ENCODE measurements at places on chromosomes 4 and X.
A peak's percentile ranks its signal among the peaks of the same experiment; 100 is the strongest.

- DNase-seq: no peak
These were observed 76.3 kb upstream of the ADRA2C start for GRCh38 chr4:3689576-3690550.

GRCh38 chr4:35151816-35152572 lies 1092.3 kb downstream of the ARAP2 start:
- DNase-seq: no peak

DNA sequence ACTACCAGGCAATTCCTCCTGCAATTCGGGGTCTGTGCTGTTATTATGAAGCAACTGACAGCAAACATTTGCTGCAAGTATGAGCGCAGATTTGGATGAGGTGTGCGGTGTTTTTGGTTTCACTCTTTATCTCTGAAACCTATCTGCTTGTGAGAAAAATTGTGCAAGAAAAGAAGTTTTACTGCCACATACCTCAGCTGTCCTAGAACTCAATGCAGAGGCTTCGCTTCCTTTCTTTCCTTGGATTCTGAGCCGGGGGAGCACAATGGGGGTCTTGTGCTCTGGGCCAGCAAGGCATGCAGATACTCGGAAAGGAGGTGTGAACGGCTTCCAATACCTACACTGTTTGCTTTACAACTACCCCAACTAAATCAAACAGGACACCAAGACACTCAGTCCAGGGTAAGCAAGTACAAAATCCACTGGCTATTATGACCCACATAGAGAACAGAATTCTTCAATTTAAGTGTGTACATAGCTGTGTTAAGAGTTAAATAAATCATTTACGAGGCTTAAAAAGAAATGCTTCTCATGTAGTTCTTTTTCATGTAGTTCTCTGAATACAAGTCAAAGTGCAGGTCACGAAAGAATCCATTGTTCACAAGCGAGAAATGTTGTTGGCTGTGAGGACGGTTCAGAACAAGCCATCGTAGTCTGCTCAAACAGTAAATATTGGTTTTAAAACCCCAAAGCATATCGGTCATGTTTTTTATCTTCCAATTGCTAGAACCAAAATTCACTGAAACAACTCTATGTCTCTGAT lies 1.1 kb downstream of the SORBS2 start:
- DNase-seq: peak; percentile 36

- peak; percentile 13 for DNase-seq
These were observed 117.9 kb downstream of the COL25A1 start for GRCh38 chr4:109184491-109184961.

GRCh38 chr4:169226565-169226964 lies 44.2 kb downstream of the SH3RF1 start:
- no peak for DNase-seq

DNA sequence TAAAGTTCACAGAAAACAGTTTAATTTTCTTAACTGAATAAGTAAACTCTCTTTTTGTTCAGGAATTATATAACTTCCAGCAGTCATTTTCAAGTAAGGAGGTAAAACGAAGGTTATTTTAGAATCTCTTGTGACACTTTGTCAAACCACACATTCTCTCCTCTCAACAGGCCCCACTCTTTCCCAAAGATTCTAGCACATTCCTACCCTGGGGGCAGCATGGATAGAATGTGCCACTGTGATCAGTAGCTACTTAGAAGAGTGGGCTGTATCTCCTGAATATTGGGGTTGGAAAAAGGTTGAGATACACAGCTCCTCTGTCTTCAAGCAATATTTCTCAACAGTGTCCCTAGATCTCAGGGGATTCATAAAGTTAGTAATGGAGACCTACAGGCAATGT lies 157.6 kb downstream of the EMCN start:
- DNase-seq: no peak

DNA sequence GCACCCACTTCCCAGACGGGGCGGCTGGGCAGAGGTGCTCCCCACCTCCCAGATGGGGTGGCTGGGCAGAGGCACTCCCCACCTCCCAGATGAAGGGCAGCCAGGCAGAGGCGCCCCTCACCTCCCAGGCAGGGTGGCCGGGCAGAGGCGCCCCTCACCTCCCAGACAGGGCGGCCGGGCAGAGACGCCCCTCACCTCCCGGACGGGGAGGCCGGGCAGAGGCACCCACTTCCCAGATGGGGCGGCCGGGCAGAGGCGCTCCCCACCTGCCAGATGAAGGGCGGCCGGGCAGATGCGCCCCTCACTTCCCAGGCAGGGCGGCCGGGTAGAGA lies 61.2 kb downstream of the UPRT start:
- DNase-seq: no peak

- DNase-seq: no peak
These were observed 138.2 kb upstream of the AADAT start for GRCh38 chr4:170227928-170228327.

- peak; percentile 63 for DNase-seq
These were observed 58.0 kb downstream of the RHOH start for GRCh38 chr4:40254608-40255392.

DNA sequence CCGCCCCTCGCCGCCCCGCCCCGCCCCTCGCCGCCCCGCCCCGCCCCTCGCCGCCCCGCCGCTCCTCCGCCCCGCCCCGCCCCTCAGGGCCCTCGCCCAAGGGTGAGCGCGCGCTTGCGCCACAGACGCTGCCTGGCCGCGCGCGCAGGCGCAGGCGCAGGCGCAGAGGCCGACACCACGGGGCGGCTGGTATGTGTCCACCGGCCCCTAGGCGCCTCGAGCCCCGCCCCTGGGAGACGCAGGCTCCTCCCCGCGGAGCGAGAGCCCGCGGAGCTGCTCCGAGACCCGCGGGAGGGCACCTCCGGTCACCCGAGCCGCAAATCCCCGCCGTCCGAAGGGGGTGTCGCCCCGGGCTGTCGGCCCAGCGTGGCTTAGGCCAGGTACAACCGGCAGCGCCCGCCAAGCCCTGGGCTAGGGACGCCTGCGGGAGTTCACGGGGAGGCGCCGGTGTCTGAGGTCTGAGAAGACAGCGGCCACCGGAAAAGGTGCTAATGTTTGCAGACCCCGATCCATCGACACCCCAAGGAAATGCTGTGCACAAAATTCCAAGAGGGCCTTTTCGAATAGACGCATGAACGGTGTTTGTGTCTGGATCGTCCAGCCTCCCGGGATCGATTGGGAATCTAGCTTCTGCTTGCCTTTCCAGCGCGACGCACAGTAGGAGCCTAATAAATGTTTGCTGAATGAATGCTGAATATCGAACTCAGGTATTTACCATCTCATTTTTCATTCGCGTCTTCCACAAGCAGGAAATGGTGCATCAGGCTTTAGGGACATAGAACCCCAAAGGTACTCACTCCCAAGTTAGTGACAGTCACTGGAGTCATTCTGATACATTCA lies 473 bp upstream of the CCNQ start:
- peak; percentile 96 for DNase-seq

- DNase-seq: no peak
These were observed 830.8 kb upstream of the POU3F4 start for GRCh38 chrX:82677286-82677685.

- DNase-seq: no peak
These were observed 82.2 kb downstream of the CC2D2A start for GRCh38 chr4:15551740-15552446.

DNA sequence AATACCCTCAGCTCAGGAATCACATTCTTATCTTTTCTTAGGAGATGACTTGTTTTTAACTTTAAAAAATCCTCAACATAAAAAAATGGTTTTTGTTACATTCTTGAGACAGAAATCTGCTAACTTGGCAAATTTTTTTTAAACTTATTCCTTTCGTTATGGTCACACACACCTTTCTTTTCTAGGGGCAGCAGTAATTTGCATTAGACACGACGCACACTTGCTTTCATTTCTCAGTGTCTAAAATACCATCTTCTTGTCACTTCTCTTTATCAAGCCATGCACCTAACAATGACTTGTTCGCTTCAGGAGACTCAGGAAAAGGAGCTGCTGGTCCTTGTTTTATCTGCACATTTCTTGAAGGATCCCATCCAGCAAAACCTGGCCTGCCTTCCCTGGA lies 112.6 kb upstream of the TBL1X start:
- DNase-seq: no peak

DNA sequence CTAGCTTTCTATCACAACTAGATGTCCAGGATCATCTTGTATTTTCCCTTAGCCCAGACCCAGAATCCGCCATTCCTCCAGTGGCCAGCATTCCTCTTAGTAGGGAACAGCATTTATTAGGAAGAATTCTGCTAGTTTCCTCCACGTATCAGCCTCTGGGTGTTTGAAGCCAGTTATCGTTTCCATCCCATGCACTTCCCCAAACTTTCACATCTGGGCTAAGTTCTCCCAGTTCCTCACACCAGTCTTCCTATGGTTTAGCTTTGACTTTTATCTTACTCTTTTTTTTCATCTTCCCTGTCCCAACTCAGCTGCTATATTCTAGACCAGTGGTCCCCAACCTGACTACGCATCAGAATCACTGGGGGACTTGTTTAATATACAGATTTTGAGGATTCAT lies 53.5 kb upstream of the PRSS48 start:
- DNase-seq: no peak

- peak; percentile 74 for DNase-seq
These were observed 28.4 kb downstream of the GUCY1B1 start for GRCh38 chr4:155787113-155787710.

GRCh38 chrX:66163447-66163846 lies 600 bp upstream of the HEPH start:
- no peak for DNase-seq

DNA sequence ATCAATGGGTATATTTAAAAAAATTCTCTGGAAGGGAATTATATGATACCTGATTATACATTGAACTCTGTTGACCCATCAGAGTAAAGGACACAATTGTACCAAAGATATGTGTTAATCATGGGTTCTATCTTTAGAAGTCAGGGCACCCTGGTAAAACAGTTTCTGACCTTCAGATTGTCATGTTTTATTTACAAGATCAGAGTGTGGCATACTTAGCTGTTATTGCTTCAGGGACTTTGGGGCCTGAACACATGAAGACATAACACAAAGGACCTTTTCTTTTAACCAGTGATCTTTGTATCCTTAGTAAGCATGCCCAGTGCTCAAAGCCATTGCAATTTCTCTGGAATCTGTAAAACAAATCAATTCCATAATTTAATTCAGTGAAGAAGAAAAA lies 204.8 kb upstream of the RPS6KA3 start:
- DNase-seq: no peak

DNA sequence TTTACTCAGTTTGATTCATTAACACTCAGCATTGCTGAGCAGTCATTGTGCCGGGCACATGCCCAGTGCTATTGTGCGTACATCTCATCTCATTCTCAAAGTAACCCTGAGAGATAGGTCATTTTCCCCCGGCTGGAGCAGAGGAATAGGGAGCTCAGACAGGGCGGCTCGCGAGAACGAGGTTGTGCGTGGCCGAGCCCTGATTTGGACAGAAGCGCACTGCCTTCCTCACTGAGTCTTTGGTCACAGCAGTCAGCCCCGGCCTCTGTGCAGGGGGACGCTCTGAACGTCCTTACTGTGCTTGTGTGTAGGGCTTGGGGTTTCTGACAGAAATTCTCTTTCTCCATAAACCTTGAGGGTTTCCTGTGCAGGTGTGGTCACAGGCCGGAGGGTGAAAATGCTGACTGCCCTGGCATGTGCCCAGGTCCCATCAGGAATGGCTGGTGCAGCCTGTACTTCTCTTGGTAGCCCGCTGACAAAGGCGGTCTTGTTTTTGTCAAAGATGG lies 39.5 kb downstream of the NOP14 start:
- DNase-seq: no peak

DNA sequence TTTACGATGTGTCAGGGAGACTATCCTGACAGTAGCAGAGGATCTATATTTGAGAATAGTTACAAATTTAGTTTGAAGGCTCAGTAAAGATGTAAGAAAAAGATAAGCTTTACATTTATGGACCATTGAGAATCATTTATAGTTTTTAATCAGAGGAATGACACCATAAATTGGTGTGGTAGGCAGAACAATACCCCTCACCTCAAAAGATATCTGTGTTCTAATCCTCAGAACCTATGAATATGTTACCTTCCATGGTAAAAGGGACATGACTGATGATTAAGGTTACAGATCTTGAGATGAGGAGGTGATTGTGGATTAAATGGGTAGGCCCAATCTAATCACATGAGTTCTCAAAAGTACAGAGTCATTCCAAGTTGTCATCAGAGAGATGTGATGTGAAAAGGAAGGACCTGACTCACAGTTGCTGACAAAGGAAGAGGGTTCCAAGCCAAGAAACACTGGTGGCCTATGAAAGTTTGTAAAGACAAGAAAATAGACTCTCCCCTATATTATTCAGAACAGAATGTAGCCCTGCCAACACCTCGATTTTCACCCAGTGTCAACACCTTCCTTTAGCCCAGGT lies 27.0 kb downstream of the EREG start:
- no peak for DNase-seq

DNA sequence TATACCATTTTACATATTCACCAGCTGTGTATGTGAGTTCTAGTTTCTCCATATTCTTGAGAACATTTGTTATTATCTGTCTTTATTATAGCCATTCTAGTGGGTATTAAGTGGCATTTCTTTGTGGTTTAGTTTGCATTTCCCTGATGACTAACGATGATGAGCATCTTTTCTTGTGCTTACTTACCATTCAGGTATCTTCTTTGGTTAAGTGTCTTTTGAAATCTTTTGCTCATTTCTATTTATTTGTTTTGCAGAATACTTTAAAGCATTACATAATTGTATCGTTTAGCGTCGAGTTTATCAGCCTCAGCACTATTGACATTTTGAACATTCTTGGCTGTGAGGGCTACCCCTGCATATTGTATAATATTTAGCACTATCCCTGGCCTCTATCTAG lies 85.4 kb downstream of the FRMPD4 start:
- no peak for DNase-seq

DNA sequence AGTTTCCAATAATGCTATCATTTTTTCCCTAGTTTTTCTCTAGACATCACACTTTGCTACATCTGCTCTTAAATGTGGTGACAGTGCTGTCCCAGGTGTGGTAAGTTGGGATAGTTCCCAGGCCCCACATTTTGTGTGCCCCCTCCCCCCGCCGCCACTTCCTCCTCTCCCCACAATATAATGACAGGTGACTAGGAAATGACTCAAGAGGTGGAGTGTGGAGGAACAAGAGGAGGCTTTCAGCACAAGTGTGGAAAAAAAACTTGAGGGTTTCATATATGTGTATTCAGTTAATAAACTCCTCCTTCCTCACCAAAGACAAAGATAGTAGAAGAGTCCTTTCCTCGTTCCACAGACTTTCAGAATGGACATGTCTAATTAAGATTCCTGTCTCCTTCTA lies 18.3 kb upstream of the IL21 start:
- no peak for DNase-seq

DNA sequence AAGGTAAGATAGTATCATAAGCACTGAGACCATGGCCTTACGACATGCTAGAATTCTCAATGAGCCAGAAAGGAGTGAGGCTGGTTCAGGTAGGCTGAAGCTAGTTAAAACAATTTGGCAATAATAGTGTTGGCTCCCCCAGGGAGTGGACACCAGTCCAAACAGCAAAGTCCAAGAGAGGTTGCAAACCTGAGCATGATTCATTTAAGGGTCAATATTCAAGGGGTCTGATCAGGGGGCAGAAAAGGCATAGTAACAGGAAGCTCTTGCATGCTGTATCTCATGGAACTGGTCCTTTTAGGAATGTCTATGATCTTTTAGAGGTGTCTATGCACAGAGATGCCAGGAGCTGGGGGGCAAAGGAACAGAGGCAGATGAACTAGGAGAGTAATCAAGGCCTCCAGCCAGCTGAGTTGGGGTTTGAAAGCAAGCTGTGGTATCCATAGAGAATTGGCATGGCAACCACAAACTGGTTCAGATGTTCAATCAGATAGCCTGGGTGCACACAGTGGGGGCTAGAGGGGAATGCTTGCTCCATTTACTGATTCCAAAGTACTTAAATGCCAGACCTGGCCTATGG lies 5.1 kb downstream of the GJB1 start:
- no peak for DNase-seq

Measured in astrocyte of the hippocampus (primary cell).